ENCODE measurements at places on chromosomes 1 and 21.

DNA sequence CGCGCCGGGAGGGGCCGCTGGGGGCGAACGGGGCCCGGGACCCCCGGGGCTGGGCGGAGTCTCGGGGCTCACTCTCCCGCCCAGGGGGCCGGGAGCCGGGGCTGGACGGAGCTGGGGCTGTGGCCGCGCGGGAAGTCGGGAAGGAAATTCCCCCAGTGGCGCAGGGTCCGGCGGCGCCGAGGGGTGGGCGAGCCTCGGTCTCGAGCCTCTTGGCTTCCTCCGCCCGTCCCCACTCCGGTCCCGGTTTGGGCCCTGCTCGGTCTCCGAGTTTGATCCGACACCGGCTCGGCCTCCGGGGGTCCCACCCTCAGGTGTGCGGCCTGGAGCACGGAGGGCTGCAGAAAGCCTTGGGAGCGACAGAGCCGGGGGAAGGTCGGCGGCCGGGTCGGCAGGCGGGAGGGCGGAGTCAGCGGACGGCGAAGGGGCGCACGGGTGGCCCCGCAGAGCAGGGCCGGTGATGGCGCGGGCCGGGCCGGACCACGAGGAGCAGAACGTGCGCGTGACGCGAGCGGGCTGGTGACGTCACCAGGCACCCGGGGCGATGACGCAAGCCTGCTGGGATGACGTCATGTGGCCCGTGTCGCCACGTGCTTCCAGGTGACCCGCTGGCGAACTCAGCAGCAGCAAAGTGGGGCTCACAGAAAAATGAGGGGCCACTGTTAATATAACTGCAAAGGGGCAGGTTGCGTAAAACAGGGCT lies 610 bp upstream of the HES4 start:
- DNase-seq = peak; percentile 85

- no peak for DNase-seq
Observed at GRCh38 chr21:41804381-41804780, 37.5 kb upstream of the RIPK4 start.

DNA sequence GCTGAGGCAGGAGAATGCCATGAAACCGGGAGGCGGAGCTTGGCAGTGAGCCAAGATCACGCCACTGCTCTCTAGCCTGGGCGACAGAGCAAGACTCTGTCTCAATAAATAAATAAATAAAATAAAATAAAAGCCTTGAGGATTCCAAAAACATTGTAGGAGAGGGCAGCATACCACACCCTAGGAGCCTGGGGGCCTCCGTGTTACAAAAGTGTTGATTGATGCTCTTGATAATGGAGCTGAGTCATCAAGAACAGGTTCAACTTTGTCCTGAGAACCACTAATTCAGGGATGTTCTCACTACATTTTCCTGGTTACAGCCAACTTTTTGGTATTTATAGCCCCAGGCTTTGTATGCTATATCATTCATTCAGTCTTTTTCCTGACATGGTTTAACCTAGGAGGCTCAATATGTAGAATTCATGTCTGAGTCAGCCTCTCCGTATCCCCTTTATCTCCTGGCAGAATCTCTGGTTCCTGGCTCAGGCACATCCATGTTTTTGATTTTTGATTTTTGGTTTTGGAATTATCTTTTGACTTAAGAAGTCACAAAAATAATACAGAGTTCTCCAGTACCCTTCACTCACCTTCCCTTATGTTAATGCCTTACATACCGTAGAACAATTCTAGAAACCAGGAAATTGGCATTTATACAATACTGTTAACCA lies 69.4 kb downstream of the LRRC8D start:
- no peak for DNase-seq

DNA sequence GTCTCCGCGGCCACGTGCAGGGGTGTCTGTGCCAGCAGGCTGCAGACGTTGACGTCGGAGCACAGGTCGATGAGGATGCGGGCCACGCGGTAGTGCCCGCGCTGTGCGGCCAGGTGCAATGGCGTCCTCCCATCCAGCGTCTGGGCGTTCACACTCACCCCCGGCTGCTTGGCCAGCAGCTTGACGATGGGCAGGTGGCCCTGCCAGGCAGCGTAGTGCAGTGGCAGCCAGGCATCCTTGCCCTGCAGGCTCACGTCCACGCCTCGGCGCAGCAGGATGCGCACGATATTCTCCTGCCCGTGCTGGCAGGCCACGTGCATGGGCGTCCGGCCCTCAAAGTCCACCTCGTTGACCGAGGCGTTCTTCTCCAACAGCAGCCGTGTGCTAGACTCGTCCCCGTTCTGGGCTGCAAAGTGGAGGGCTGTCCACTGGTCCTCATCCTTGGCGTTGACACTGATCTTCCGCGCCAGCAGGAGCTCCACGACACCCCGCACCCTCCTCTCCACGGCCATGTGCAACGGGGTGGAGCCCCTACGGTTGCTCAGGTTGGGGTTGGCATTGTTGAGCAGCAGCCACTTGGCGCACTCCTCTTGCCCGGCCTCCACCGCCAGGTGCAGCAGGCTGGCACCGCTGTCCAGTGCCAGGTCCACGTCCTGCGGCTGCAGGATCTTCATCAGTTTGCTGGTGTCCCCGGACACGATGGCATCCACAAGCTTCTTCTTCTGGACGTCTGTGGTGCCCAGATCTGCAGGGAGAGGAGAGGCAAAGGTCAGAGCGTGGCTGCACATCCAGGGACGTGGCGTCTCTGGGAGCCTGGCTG lies 25.4 kb downstream of the RIPK4 start:
- no peak for DNase-seq

Data from neuronal stem cell (in vitro differentiated cells).